ENCODE measurements at places on chromosomes 7 and 10.

DNA sequence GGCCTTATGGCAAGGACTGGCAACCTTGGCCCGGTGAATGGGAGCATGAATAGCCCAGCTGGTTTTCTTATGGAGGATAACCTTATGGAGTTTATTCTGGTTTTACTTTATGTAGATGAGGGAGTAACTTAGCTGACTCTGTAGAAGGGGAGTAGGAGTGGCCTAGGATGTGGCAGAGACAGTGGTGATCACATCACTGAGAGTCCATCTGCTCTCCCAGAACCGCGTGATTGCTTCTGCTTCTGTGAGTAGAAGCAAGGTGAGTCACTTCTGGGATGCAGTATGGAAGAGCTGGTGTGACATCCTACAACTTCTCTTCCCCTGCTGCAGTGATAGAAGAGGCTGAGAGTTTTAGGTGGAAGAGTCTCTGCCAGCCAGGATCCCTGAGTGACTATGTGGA, 129.2 kb downstream of the RPS24 start:
- no peak for DNase-seq

DNA sequence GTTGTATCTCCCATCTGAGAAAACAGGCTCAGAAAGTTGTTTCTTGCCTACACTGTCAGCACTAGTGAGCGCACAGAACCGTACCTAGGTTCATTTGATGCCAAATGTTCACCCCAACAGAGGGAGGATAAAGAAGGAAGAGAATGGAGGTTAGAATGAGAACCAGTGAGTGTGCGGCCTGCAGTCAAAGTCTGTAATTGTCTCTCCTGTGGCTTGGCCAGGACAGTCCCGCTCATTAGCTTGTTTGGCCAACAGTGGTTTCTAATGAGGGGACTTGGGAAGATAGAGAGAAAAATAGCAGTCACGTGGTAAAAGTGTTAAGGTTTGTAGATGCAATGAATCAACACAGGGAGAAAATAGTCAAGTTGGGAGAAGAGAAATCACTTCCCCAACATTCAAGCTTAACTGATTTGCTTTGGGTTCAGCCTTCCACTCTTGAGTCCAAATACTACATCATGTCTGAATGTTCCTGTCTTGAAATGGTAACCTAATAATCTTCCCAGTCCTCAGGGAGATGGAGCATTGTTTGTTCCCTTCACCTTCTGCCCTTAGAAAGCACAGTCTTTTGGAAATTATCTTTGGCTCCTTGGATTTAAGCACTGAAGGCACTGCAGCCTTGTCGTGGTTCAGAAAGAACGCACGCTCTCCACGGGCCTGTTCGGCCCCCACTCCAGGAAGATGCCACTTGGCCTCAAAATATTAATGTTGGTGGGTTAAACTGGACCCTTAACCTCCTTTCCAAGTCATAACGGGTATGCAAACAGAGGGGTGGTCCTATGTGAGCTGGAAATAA, 360.4 kb upstream of the ZNF32 start:
- no peak for DNase-seq

- no peak for DNase-seq
Observed at GRCh38 chr7:50330696-50331095, 26.2 kb downstream of the IKZF1 start.

- DNase-seq = no peak
Observed at GRCh38 chr7:20816372-20816959, 29.8 kb upstream of the SP8 start.

GRCh38 chr7:28532181-28532580, 119.9 kb downstream of the CREB5 start:
- no peak for DNase-seq

GRCh38 chr7:32066441-32066840, 3.8 kb downstream of the PDE1C start:
- no peak for DNase-seq

GRCh38 chr10:46236941-46237681, 49.7 kb upstream of the ANTXRL start:
- no peak for DNase-seq

- no peak for DNase-seq
Observed at GRCh38 chr10:298033-298432, 162.8 kb downstream of the ZMYND11 start.

DNA sequence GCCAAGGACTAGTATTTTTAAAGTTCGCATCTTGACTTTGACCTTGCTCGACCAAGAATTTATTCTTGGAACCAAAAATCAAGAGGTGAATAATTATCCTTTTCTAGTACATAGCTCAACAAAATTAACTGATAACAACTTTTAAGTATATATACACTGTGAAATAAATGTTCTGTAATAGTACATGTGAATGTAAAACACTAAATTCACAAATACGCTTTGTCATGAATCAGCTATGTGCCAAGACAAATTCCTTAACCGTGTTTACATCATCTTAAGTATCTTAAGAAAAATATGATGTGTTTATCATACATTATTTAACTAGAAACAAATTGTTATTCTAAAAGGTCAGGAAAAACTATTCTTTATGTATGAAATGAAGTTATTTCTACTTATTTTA, 83.3 kb downstream of the CUL2 start:
- DNase-seq = no peak

GRCh38 chr10:49277973-49278372, 21.0 kb upstream of the C10orf71 start:
- no peak for DNase-seq

DNA sequence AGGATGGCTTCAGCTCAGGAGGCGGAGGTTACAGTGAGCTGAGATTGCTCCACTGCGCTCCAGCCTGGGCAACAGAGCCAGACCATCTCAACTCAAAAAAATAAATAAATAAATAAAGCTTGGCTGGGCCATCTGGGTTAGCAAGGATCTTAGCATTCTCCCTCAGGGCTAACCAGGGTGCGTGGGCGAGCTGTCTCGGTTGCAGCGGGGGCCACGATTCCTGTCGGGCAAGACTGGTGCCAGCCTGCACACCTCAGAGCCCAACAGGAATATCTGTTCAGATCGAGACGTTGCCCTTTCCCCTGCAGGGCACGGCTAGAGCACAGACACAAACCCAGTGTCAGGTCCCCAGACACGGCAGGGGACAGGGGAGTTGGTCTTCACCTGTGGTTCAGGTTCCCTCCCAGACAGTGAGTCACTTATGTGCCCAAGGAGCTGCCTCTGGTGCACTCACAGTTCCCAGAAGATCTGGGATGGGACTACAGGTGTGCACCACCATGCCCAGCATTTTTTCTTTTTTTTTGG, 75.5 kb upstream of the GTF2I start:
- no peak for DNase-seq

- no peak for DNase-seq
Observed at GRCh38 chr10:128934492-128934891, 532.5 kb upstream of the MGMT start.

DNA sequence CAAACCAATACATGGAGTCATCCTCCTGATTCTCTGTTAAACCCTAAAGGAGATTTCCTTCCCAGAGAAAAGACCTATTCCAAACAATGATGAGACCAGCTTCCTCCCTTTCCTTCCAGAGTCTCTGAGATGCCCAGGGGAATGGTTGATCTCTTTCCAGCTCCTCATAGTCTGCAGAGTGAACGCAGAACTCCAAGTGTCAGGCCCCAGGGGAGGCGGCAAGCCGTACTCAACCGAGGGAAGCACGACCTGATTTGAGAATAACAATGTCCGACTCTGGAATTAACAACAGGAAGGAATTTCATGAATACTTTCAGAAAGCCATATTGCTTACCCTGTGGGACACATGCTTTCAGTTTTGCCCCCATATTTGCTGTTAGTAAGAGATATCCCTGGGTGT, 241.7 kb upstream of the GLI3 start:
- no peak for DNase-seq

GRCh38 chr10:26840938-26841732, 19.6 kb downstream of the ABI1 start:
- DNase-seq = no peak

GRCh38 chr10:71550628-71551027, 153.9 kb downstream of the CDH23 start:
- no peak for DNase-seq

- no peak for DNase-seq
Observed at GRCh38 chr7:85019176-85019575, 167.7 kb downstream of the SEMA3D start.

DNA sequence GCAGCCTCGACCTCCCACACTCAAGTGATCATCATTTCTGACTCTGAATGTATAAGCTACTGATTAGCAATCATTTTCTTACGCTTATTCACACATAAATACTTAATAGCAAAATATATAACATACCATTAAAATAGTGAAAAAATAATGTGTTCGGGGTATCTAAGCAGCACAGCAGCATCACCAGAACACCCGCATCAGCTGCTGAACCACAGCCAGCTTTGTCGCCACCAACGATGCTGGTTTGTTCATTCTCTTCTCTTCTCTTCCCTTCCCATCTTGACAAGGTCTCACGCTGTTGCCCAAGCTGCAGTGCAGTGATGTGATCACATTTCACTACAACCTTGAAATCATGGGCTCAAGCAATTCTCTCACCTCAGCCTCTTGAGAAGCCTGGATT, 425.1 kb upstream of the LRGUK start:
- DNase-seq = no peak

DNA sequence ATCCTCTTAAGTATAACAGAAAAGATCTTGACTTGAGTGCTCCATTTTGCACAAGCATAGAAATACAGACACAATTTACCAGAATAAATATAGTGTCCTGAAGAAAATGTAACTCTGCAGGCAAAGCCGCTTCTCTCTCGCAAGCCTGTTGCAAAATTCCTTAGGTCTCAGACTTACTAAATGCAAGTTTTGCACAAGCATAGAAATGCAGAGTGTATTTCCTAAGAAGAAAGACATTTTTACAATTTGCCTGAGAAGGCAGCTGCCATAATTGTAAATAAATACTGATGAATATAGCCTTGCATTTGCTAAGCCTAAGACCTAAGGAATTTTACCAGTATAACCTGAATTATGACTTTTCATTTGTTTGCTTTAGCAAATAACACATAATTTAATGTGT, 67.1 kb downstream of the AGMO start:
- no peak for DNase-seq

- DNase-seq = no peak
Observed at GRCh38 chr7:122847871-122848473, 38.3 kb downstream of the CADPS2 start.

DNA sequence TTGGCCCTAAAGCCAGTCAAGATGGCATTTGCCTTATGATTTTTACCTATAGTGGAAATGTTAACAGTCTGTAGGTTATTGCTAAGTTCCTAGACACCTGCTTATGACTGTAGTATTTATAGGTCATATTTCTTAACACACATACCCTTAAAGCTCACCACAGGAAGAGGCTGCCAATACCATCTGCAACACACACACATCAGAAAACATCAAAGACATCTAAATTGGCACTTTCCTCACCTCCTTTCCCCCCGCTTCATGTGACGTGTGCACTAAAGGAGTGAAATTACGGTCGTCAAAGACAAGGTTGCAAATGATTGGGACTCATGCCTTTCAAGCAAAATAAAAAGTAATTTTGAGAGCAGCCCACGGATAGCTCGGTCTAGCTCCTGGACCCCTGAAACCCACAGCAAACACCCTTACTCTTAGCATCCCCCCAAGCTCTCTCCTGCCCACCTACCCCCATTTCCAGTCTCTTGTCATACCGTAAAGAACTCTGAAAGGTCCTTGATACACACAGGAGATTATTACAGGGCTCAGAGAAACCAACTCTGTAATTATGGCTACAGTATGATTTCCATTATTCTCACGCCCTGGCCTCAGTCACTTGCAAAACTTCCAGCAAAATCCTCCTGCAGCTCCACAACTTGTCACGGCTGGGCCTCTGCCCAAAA, 90.5 kb downstream of the PLXNA4 start:
- no peak for DNase-seq

- DNase-seq = no peak
Observed at GRCh38 chr10:93154531-93154930, 80.8 kb downstream of the CYP26A1 start.

Measured in activated CD4-positive, CD25-positive, alpha-beta regulatory T cell (primary cell).